ENCODE measurements at places on chromosomes 1 and 21.

- DNase-seq, result no peak
Observed at GRCh38 chr1:228340686-228341449, 65.8 kb downstream of the TRIM11 start.

- no peak for DNase-seq
Observed at GRCh38 chr1:237748171-237748960, 142.4 kb downstream of the ZP4 start.

DNA sequence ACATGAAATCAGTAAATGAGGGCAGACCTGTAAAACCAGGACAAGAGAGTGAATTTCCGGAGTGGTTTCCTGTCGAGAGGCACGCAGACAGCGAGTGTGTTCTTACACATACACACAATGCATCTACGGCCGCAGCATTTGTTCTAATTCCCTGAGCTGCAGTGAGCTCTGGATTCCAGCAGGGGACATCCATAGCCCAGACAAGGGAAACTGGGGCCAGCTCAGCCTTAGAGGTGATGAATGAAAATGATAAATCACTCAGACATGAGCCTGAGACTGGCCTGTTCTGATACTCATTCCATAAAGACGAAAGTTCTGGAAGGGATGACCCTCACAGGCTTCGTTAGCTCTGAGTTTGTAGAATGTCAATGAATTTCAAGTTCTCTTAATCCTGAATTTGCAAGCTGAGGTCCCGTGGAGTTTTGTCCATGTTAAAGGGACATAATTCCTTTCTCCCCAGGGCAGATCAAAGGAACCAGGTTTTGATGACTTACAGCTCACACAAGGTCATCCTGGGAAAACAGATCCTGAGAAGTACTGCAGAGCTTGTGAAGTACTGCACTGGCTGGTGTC, 207.9 kb upstream of the C1orf87 start:
- DNase-seq, result peak; percentile 77

DNA sequence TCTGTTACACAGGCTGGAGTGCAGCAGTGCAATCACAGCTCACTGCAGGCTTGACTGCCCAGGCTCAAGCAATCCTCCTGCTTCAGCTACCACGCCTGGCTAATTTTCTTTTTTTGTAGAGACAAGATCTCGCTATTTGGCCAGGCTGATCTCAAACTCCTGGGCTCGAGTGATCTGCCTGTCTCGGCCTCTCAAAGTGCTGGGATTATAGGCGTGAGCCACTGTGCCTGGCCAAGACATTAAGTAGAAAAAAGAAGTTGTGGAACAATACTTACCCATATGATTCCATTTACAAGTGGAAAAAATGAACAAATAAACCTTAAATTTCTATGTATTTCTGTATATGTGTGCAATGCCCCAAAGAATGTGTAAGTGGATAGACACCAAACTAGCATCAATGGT, 30.3 kb upstream of the ID3 start:
- DNase-seq, result no peak

DNA sequence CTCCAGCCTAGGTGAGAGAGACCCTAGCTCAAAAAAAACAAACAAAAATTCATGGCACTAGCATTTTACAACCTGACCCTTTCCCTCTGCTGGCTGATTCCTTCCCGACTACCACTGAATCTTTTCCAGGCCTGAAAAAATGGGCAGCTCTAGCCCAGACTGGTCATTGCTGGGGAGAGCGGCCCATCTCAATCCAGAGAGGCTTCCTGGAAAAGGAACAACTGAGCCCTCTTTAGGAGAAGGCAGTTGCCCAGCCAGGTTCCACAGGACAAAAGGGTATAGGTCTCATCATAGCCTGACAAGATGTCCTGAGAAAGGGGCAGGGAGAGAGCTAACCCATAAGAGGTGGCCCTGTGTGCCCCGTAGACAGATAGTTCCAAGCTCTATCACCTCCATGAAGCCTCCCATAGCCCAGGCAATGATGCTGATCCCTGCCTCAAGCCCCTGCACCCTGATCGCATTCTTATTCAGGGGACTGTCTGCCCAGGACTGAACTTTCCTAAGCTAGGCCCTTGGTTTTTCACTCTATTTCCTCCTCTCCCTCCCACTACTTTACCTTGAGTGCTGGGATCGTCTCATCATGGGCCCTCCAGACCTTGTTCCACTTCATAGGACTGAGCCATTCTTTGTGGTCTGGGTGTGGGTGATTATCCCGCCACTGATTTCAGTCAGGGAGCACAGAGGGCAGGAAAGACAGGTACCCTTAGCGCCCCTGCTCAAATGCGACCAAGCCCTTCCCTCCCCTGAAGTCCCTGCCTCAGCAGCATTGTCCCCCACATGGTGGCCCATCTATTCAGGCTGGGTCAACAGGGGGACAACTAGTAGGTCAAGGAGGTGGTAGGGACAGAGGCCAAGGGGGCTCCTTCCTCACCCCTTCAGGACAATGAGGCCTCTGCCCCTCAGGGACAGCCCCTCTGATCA, 18.2 kb downstream of the RHBG start:
- no peak for DNase-seq

- DNase-seq, result peak; percentile 75
Observed at GRCh38 chr1:51622455-51622913, 5.6 kb downstream of the OSBPL9 start.

DNA sequence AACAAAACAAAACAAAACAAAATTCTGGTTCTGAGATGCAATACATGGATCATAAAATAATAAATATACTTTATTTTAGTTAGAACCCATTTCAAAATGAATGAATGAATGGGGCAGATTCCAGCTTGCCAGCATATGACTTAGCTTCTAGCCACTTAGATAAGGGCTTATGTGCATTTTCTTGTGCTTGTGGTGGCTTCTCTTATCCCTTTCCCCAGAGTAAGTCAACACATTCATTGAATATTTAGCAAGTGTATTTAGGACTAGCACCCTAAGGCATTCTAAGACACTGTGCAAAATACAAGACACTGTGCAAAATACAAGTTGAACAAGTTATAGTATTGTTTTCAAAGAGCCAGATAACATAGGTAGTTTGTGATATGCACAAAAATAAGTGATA, 4.7 kb downstream of the ADIPOR1 start:
- no peak for DNase-seq

DNA sequence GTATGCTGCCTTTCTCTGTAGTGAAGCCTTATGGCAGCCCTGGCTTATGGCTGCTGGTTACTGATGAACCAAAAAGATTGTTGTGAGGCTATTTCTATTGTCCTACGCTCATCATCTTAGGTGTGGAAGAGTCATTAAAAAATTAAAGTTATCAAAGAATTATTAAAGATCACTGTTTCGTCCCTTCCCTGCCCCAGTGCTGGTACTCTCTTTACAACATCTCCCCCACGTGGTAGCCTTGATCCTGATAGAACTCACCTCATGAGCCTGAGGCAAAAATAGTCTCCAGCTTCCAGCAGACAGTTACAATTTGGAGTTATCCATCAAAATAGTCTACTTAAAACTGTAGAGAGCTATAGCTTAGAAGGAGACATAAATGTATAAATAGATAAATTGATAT, 201.5 kb downstream of the S1PR1 start:
- no peak for DNase-seq

DNA sequence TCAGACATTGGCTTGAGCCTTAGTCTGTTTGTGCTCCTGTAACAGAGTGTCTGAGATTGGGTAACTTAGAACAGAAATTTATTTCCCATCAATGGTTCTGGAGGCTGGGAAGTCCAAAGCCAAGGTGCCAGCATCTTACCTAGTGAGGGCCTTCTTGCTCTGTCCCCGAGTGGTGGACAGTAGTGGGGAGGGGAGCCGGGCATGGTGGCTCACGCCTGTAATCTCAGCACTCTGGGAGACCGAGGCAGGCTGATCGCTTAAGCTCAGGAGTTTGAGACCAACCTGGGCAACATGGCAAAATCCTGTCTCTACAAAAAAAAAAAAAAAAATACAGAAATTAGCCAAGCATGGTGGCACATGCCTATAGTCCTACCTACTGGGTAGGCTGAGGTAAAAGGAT, 336.5 kb upstream of the VAMP3 start:
- no peak for DNase-seq

GRCh38 chr1:170510163-170510562, 21.8 kb upstream of the GORAB start:
- no peak for DNase-seq

GRCh38 chr1:226804907-226805759, 65.3 kb upstream of the PSEN2 start:
- DNase-seq, result no peak

GRCh38 chr1:236078993-236079392, 14.1 kb upstream of the NID1 start:
- no peak for DNase-seq

- no peak for DNase-seq
Observed at GRCh38 chr1:43821471-43821870, 112.1 kb upstream of the ARTN start.

DNA sequence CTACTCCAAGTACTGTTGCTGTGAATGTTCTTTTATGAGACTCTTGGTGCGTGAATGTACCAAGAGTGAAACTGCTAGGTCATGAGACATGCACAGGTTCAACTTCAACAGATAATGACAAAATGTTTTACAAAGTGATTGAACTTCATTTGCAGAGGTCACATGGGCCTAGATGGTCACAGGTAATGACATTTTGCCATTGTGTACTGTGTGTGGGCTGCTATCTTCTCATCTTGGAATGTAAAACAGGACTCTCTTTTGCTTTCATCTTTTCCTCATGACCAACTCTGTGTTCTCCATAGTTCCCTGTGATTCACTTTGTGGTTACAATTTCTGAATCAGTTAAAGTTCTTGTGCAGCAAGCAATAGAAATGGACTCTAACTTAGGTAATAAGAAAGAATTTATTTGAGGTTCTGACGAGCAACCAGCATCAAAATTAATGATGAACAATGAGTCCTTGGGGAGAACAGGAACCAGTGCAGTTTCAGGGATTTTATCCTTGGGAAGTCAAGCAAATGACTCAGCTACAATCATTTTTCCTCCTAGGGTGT, 16.2 kb upstream of the TSNAX start:
- peak; percentile 90 for DNase-seq

- no peak for DNase-seq
Observed at GRCh38 chr1:112257043-112257835, 138.8 kb upstream of the CTTNBP2NL start.

DNA sequence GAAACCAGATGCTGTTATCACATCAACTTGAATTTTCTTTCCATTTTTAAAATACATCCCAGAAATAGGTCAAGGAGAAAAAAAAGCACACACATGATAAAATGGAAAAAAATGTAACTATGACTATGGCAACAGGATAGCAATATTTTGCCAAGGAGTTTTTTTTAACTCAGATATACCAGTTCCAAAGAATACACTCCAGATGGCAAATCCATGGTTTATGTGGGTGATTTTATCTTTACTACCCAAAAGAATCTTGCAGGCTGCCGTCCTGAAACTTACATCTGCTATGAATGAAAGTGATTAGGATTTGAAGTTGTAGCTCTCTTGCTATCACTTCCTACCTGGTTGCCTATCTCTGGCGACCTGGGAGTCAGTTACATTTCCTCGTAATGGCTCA, 91.0 kb upstream of the PLPPR4 start:
- no peak for DNase-seq

DNA sequence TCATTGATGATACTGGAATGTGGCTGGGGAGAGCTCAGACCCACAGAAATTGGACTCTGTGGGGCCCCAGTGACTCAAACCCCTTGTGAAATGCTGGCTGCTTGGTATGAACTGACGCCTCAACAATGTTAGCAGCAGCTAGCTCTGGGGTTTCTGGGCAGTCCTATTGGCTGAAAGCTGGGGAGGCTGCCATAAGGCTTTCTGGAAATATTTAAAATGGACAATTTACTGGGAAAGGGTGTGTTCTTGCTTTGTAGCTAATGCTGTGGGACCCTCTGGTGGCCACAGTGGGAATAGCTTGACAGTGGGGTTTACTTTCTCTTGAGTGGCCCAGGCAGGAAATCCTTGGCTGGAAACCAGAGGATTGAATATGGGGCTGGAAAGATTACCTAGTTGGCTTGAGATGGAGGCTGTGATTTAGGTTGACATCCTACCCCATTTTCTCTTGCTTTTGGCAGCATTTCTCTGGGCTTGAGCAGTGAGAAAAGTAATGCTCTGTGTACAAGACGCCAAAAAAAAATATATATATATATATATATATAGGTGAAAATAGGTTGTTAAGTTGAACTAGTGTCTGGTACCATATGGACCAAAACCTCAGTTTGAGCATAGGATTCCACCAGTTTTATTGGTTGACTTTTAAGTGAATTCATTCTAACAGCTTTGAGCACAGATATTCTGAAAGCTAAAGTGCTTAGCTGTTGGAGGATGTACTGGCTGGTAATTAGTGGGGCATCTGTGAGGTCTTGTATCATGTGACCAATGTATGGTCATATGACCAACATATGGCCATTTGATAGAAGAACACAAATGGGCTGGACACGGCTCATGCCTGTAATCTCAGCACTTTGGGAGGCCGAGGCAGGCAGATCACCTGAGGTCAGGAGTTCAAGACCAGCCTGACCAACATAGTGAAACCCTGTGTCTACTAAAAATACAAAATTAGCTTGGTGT, 8.2 kb upstream of the S100A10 start:
- DNase-seq, result peak; percentile 97

- DNase-seq, result peak; percentile 45
Observed at GRCh38 chr1:57017200-57017599, 51.4 kb upstream of the C8B start.

- DNase-seq, result no peak
Observed at GRCh38 chr1:224095339-224095738, 18.6 kb upstream of the FBXO28 start.

DNA sequence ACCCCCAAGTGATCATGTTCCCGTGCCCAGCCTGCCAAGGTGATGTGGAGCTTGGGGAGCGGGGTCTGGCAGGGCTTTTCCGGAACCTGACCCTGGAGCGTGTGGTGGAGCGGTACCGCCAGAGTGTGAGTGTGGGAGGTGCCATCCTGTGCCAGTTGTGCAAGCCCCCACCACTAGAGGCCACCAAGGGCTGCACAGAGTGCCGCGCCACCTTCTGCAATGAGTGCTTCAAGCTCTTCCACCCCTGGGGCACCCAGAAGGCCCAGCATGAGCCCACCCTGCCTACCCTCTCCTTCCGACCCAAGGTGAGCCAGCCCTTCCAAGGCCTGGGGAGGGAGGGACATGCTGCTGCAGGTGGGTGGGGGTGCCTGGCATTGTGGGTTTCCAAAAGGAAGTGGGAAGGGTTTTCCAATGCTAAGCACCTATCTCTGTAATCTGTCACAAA, 2.3 kb downstream of the TRIM46 start:
- DNase-seq, result no peak

DNA sequence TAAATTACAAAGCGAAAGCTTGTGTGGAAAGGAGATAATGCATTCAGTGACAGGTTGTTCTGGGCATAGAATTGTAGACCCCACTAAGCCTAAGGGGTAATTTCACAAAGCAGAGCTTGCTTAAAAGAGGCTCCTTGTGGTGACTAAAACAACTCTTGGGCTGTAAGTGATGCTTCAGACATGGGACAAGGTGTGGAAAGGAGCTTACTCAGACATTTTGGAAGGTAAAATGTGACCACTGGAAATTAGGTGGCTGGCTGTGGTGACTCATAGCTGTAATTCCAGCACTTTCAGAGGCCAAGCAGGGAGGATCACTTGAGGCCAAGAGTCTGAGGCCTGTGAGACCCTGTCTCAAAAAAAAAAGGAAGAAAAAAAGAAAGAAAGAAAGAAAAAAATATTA, 51.1 kb upstream of the LRRC8C start:
- no peak for DNase-seq

- no peak for DNase-seq
Observed at GRCh38 chr1:200468264-200469001, 58.6 kb upstream of the ZNF281 start.
